ENCODE measurements at places on chromosomes 7 and 10.

- no peak for DNase-seq
Measured at GRCh38 chr10:124659380-124659779, 84.8 kb downstream of the FAM53B start.

DNA sequence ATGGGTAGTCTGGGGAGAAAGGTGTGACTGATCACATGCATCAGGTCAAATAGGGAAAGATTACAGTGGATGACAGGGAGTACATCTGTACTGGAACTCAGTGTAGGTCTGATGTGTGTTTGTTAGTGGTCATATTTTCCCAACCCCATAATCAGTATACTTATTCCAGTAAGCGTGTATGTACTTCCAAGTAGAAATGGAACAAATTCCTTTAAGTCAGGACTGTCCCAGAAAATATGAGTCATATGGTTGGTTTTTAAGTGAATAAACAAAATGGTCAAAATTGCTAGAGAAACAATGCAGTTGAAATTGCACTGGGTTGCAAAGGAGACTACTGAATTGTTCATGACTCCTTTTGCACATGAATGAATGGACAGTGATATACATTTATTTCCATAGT is 118.8 kb upstream of the MYO3A start:
- no peak for DNase-seq

- no peak for DNase-seq
Measured at GRCh38 chr7:138918176-138918575, 63.0 kb downstream of the KIAA1549 start.

DNA sequence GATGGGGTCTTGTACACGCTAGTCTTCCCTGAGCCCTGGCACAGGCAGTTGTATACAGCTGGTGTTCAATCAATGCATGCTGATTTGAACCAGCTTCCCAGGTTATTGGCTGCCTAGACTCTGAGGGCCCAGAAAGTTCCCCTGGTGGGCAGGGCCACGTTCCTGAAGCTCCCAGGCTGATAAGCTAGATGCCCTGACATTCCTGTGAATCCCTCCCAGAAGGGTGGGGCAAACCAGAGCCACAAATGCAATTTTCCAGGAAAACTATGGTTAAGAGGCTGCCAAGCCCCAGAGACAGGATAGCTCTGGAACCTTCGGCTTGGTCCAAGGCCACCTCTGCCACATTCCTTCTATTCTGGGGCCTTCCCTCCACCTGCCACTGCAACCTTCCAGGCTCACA is 78.2 kb downstream of the FAM53B start:
- no peak for DNase-seq

DNA sequence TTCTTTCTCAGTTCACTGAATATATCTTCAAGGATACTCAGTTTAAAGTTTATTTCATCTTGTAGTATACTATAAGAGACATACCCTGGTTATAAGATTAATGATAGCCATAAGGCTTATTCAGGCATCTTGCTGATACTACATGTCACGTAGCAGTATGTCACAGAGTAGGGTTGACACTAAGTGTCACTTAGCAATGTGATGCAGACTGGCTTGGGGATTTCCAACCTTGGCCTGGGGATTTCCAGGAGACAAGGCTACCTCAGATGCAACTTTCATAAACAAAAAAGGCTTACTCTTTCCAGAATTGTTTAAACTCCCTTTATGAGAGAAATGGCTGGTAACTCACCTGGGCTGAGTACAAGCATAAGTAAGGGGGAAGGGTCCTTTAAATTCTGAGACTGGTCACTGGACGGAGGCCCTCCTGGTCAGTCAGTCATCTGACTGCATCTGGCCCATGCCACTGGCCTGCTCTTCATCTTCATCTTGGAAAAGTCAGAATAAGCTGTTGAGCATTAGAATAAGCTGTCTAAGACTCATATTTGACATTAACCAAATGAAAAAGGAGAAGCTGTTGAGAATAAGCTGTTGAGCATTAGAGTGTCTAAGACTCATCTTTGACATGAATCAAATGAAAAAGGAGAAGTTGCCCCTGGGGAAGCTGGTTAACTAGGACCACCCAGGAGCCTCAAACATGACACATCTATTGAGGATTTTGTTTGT is 9.5 kb downstream of the SLC13A1 start:
- no peak for DNase-seq

DNA sequence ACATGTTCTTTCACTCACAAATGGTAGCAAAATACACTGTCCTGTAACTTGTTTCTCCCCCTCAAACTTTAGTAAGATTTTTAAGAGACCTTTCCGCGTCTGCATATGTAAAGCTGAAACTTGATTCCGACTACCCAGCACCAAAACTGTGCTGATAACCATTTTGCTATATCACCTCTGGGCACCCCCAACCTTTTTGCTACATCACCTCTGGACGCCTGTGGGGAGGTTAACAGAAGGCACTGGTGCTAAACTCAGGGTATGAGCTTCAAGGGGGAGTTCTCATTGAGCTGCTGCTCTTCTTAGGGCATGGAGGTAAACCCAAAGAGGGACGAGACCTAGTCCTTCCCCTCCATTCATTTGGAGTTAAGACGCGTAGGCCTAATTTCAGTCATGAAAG is 67.6 kb upstream of the NFE2L3 start:
- DNase-seq: no peak

GRCh38 chr10:113158183-113158582 is 208.1 kb downstream of the TCF7L2 start:
- DNase-seq: no peak

- DNase-seq: peak; percentile 73
Measured at GRCh38 chr7:151597541-151598444, 78.1 kb upstream of the RHEB start.

DNA sequence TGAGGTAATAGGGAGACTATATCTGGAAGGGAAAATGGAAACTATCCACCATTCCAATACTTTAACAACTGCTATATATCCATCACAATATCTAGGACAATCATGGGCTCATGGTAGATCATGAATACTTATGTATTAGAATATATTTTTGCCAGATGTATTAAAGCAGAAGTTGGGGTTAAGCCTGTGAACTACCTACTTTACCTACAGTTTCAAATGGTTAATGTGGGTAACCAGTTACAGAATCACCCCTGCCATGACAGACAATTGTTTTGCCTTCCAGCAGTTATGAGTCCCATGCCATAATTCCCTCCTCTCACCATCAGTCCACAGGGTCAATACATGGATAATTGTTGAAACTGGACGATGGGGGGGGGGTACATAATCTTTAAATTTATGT is 29.9 kb upstream of the RAPGEF5 start:
- no peak for DNase-seq

DNA sequence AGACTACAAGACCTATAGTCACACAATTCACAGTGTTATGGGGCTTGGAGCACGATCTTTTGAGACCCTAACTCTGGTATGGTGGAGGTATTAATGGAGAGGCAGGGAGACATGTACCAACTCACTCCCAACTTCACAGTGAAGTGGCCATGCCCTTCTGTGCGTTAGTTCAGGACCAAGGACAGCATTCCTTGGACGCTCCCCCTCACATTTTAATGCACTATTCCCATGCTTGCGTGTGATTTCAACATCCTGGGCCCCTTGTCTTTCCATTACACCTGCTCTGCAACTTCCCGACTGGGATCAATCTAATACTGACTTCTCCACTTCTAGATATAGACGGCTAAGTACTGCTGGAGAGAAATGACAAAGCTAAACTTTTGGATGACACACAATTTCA is 72.7 kb downstream of the PLCE1 start:
- peak; percentile 21 for DNase-seq

DNA sequence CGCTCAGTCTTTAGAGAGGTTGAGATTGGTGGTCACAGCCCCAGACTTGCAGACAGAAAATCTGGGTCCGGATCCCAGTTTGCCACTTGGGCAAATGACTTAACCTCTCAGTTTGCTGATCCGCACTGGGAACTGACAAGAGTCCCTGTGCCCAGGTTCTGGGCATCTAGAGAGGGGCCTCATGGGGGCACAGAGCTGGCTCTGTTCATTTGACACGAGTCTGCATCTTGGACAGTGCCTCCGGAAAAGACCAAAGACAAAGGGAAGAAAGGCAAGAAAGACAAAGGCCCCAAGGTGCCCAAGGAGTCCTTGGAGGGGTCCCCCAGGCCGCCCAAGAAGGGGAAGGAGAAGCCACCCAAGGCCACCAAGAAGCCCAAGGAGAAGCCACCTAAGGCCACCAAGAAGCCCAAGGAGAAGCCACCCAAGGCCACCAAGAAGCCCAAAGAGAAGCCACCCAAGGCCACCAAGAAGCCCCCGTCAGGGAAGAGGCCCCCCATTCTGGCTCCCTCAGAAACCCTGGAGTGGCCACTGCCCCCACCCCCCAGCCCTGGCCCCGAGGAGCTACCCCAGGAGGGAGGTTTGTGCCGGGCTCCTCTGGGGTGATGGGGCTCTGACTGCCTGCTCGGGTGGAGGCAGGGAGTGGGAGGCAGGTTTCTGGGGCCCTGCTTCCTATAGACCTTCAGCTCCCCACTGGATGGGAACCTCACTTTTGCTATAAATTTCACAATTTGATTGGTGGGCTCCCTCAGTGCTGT is 2.3 kb downstream of the AEBP1 start:
- DNase-seq: no peak

DNA sequence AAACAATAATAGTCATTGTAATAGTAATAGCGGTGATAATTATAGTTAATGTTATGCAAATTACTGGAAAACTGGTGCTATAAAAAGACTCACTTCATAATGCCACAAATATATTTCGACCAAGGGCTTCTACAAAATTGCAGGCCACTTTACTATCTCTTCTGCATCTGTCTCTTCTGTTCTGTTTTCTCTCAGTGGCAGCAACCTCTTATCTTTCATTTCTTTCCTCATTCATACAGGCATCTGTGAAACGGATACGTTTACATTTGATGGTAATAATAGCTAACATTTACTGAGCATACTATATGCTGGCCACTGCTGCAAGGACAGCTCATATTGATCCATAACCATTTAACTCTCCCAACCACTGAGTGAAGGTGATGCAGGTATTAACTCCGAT is 537.4 kb upstream of the PFKP start:
- no peak for DNase-seq

DNA sequence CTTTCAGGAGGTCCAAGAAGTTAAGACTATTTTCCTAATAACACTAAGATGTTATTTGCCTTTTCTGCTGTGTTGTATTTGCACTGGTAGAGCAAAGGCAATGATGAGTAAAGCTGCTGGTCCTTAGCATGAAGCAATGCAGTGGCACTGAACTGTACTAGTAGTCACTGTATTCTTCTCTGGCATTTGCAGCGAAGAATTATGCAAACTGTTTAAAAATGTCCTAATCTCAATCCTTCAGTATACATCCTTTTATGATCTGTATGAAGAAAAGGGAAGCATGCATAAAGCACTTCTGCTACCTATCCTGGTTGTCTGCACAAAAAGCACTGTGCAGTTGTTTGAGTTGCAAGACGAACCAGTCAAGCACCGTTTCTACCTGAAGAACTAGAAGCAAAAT is 20.4 kb downstream of the IGF2BP3 start:
- no peak for DNase-seq

- no peak for DNase-seq
Measured at GRCh38 chr10:72088889-72089575, 681 bp upstream of the SPOCK2 start.

- no peak for DNase-seq
Measured at GRCh38 chr10:33127622-33128021, 169.6 kb upstream of the ITGB1 start.

- peak; percentile 86 for DNase-seq
Measured at GRCh38 chr10:97543025-97543546, 29.5 kb upstream of the ANKRD2 start.

Measured in fibroblast of skin of left biceps (primary cell).